Cerebellar cortex (tissue), 1 donor: ENCODE measurements at places on chromosomes 12 and 14.

GRCh38 chr12:57040211-57040610, 9.7 kb downstream of the MYO1A start:
- DNase-seq = no peak

DNA sequence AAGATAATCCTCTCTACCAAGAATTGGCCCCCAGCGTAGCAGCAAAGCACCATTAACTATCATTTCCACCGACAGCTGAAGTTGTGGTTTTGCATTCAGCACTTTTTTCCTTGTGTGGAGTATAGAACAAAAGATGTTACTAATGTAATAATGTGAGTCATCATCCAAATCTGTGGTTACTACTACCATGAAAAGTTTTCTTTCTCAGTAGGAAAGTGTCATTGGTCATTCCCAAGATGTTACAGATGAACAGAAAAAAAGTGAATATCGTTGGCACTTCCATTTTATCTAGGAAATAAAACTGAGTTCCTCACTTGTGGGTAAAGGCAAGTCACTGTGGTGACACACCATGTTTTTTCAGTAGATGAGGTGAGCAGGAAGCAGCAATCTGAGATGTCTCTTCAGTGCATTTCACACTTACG, 30.3 kb upstream of the IFNG start:
- no peak for DNase-seq

DNA sequence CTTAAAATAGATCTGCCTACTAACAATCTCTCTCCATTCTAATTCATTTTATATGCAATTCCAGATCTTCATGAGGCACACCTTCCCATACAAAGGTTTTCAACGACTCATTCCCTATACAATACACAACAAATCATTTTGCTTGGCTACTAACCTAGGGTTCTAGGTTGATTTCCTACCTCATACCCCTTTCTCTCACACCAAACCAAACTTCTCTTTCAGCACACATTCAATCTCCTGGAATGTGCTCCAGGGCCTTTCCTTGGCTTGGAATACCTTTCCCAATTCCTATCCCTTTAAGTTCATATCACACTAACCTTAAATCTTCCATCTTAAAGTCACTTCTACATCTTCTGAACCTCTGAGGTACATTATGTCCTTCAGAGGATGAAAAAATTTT, 38.7 kb upstream of the MTERF2 start:
- DNase-seq = no peak

DNA sequence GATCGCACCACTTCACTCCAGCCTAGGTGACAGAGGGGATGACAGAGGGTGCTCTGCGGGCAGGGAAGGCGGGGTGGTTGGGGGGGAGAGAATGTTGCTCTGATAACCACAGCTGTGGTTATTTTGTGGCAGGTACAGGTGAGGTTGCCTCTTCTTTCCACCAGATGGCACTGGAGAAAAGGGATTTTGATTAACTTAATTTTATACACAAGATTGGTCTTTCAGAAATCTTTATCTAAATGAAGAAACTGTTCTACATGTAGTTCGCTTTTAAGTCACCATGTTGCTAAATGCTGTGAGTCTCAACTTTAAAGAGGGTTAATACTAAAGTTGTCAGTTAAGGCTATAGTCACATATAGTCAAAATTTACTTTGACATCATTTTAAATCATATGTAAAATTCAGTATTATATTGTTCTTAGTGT, 25.7 kb downstream of the FGF23 start:
- DNase-seq = peak; percentile 5

DNA sequence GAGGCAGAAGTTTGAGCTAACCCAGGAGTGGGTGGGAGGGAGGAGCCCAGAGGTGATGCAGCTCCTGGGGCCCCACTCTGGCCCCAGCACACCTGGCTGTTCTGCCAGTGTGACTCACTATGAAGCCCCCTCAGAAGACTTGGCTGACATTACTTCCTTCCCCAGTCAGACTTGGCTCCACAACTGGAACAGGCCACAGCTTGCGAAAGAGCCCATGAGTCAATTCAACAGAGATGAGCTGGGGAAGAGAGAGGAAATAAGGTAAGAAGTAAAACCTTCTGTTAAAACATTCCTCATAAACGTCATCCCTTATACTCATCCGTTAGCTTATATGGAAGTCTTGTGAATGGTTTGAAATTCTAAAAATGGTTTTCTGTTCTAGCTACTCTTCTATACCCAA, 245.9 kb downstream of the ADAMTS20 start:
- no peak for DNase-seq

- DNase-seq = no peak
Observed at GRCh38 chr12:14849661-14850060, 6.3 kb upstream of the ART4 start.
